Right lung (tissue), 10 donors: ENCODE measurements at places on chromosomes 11 and 22. TPM values are rescaled to one million over a fixed set of nuclear protein-coding genes. Genes with fewer than 3 reads are reported as not detected.

ZC3H12C gene
- polyA plus RNA-seq = 10.0 TPM

OR4X1 gene
- not detected for polyA plus RNA-seq

YAP1 gene
- polyA plus RNA-seq = 340 TPM

DNA sequence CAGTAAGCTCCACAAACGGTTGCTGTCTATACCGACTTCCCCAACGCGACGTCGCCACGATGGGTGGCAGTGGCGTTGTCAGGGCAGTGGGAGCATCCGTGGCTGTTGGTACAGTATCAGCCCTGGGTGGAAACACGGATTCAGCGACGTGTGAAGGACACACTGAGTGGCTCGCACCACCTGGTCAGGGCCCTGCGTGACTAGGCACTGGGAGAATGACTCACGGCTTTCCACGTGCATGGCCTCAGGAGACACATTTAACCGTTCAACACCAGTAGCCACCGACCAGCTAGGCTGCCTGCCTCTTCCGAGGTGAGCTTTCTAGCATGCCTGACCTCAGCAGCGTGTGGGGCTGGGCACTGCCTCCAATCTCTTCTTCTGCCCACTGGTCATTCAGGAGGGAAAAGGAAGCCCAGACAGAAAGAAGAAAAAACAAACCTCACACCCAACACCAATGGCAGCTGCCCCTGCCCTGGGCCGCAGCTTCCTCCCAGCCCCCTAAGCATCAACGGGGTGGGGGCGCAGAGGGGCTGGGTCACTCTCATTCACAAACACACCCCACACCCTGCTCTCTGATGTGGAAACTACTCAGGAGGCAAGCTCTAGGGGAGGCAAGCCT is 59.0 kb downstream of the MYH9 start:
- no peak for DNase-seq

- DNase-seq = no peak
These were observed 16.4 kb upstream of the OR6M1 start for GRCh38 chr11:123822599-123822998.

DNA sequence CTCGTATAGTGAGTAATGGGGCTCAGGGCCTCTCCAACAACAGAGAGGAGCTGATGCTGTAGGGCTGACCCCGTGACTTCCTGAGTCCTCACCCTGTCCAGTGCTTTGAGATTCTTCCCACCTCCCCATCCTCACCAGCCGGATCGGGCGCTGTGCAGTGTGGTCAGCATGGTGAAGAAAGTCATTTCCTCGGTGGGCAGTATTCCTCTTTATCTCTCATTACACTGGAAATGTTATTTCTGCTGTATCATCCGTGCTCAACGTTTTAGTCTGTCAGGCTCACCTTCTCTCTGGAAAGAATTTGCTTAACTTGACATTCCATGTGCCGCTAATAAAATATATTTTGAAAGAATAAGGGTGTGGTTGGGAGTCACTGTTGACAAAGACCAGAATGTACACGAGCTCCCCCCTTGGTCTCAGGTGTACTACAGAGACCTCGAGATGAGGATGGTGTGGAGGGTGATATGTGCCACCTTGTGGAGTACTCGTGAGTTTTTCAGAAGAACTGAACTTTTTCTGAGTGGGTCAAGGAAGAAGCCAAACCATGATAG is 25.7 kb upstream of the SCGB1A1 start:
- DNase-seq = no peak

- no peak for DNase-seq
These were observed 75.3 kb upstream of the MTNR1B start for GRCh38 chr11:92894197-92894596.

- DNase-seq = no peak
These were observed 5.3 kb upstream of the OR52M1 start for GRCh38 chr11:4539603-4540219.

- DNase-seq = no peak
These were observed 1.1 kb upstream of the ADM start for GRCh38 chr11:10303558-10304363.

DNA sequence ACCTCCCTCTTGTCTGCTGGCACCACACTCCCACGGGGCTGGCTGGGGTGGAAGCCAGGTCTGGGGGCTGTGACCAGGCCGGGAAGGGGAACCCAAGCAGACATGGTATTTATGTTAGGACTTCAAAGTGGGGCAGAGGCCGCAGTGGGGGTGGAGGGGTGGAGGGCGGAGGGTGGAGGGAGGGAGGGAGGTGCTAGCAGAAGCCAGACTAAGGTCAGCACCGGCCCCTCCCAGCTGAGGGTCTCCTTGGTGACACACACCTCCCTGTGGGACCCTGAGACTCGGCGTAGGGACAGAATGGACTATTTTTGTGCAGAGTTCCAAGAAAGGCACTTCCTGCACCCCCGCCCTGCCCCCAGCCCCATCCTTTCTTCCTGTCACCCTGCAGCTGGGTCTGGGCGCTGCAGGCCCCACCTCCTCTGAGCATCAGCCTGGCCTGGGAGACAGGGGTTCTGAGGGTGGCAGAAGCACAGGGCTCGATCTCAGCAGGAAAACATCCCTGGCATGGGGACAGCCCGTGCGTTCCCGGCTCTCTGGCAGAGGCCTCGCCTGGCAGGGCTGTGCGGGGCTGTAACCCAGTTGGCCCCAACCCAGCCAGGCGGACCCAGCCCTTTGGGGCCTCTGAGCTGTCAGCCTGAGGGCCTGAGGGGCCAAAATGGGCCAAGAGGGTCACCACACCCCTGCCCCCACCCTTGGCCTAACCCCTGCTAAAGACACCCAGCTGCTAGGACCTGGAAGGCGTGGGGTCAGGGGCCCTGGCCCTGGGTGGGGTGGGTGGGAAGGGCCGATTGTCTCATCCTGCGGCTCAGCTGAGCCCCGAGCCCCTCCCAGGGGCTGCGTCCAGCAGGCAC is 9.6 kb upstream of the CD248 start:
- no peak for DNase-seq

DNA sequence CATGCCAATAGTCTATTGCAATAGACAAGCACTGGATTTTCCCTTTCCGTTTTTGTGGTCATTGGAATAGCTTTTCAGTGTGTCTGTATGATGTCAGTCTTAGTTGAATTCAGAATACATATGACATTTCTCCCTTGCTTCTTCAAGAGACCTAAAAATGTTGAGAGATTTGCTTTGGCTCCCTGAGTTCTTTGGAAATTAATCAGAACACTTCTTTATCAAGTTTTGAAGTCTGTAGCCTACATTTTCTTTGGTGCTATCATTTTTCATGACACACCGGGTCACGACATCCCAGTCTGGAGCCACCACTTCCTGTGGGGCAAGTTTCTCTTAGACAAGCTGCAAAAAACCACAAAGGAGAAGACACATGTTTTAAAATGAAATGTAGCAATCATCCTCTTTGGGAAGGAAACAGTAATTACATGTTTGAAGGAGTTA is 847.1 kb downstream of the OPCML start:
- no peak for DNase-seq

GRCh38 chr22:46747646-46748045 is 9.6 kb upstream of the CERK start:
- DNase-seq = no peak

DNA sequence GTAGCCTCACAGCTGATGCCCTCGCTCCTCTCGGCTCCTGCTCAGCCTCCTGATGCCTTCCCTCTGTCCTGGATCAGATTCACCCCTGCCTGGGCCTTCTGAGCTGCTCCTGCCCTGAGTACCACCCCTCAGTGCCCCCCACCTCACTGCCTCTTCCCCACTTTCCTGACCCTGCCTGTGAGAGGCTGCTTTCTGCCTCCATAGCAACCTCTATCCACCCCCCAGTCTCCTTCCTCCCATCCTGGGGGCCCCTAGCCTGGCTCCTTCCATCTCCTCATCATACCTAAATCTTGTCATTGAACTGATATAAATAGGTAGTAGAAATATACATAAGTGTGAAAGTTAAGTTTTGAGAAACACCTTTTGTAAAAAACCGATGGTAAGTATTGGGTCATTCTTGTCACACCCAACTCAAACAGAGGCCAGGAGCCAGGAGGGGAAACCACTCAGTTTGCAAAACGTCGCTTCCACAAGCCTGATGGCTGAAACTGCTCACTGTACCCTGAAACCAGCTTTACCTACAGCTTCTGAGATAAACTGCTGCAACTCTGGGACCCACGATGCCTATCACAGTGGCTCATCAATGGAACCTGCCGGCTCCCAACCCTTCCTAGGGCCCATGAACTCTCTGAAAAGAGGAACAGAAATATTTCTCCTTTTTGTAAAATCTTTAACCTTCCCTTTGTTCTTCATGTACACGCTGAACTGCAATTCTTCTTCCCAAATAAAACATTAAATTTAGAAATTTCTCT is 4.8 kb upstream of the APOBEC3H start:
- DNase-seq = no peak
